ENCODE measurements at places on chromosomes 6 and 20. TPM values are rescaled to one million over a fixed set of nuclear protein-coding genes. Genes with fewer than 3 reads are reported as not detected.

GRM4 gene
- polyA plus RNA-seq = not detected

UNC5CL gene
- 41.3 TPM for polyA plus RNA-seq

BMP2 gene
- polyA plus RNA-seq = 64.6 TPM

PROKR2 gene
- polyA plus RNA-seq = not detected

TDRD6 gene
- not detected for polyA plus RNA-seq

CCDC170 gene
- 1.2 TPM for polyA plus RNA-seq

RBPJL gene
- not detected for polyA plus RNA-seq

MC3R gene
- polyA plus RNA-seq = 1.9 TPM

PRDM13 gene
- not detected for polyA plus RNA-seq

DACT2 gene
- 8.8 TPM for polyA plus RNA-seq

SCUBE3 gene
- 19.6 TPM for polyA plus RNA-seq

CGA gene
- 5.4 TPM for polyA plus RNA-seq

LRRC1 gene
- polyA plus RNA-seq = 70.6 TPM

TMEM200A gene
- polyA plus RNA-seq = 23.0 TPM

STMND1 gene
- polyA plus RNA-seq = 0.39 TPM

VSX1 gene
- not detected for polyA plus RNA-seq

SPATA25 gene
- 1.4 TPM for polyA plus RNA-seq

CAGE1 gene
- polyA plus RNA-seq = not detected

GRCh38 chr6:107662333-107662732 lies 161.8 kb downstream of the SCML4 start:
- no peak for DNase-seq

DNA sequence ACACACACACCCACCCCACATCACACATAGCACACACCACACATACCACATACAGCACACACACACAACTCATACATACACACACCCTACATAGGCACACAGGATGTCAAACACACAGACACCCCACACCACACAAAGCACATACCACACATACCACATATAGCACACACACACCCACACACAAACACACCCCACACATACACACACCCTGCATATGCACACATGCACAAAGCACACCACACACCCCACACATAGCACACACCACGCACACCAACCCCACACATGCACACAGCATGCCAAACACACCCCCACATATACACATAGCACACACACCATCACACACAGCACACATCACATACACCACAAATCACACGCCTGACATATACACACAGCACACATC lies 79.1 kb downstream of the RAMACL start:
- no peak for DNase-seq

- no peak for DNase-seq
Observed at GRCh38 chr20:47429409-47429808, 72.3 kb upstream of the NCOA3 start.

GRCh38 chr6:39084506-39084905 lies 30.5 kb downstream of the SAYSD1 start:
- DNase-seq = no peak

DNA sequence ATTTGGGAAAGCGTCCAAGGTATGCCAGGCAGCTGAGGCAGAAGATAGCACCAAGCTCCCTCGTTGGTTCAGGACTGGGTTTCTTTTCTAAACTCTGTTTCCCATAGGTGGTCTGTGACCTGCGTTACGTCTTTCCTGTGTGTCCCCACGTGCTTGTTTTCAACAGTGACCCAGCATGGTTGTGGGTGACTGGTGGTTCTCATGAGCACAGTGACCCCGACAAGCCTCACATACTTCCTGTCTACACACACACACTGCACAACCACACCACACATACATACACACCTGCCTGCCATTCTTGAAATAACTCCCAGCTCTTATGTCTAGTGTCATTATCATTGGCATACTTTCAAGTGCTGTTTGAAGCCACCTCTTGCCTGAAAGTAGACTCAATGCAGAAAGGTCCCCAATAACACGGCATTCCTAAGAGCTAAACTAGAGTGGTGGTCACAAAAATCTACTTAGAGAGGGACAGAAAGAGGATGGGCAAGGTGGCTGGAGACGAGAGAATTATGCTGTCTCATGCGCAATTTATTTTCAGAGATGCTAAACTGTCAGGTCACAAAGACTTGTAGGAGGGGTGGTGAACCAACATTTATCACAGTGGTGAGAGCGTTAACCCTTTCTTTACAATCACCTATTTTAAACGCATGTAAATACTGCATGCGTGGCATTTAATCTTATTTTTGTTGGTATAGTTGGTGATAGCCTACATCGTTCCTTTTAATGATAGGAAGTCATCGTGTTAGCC lies 66.7 kb downstream of the GCNT2 start:
- DNase-seq = no peak

GRCh38 chr20:8633366-8633765 lies 435.5 kb upstream of the PLCB4 start:
- no peak for DNase-seq

GRCh38 chr6:122780114-122780513 lies 598 bp downstream of the FABP7 start:
- no peak for DNase-seq

- DNase-seq = peak; percentile 62
Observed at GRCh38 chr20:326645-327185, 1.4 kb downstream of the SOX12 start.

DNA sequence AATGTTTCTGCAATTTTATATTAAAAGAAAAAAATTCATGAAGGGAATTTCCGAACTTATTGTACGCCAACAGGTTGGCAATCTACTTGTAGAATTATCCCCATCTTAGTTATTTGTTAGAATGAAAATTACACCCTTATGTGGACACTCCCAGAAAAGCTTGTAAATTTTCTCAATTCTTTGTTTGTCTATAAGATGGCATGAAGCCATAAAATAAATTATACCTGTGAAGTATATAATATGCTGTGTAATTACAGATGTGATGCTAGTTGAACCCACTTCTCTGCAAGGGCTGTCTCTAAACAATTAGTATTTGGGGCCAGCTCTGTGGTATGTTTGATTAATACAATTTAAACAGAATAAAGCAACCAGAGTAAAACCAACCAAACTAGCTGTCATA lies 52.1 kb upstream of the DSP start:
- no peak for DNase-seq

DNA sequence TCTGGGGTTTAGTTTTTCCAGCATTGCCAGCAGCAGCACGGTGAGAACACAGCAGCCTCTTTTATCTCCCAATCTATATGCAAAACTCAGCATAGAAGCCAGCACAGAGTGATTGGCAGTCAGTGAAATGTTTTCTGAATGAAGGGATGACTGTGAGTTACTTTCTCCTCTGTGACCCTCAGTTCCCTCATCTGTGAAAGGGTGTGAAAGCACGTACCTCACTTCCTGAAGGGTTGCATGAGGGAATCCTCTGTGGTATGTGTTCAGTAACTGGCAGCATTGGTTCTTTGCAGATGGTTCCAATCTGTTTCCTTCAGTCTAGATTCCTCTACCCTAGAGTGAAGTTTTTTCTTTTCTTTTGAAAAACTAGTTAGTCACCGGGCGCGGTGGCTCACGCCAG lies 40.0 kb downstream of the EFCAB8 start:
- DNase-seq = no peak

GRCh38 chr6:169216830-169217229 lies 36.8 kb downstream of the THBS2 start:
- no peak for DNase-seq

GRCh38 chr6:157265635-157266034 lies 57.7 kb downstream of the TMEM242 start:
- no peak for DNase-seq

- no peak for DNase-seq
Observed at GRCh38 chr20:29319725-29320124, 1937.7 kb upstream of the DEFB115 start.

GRCh38 chr6:144408161-144408560 lies 123.0 kb downstream of the UTRN start:
- DNase-seq = no peak

DNA sequence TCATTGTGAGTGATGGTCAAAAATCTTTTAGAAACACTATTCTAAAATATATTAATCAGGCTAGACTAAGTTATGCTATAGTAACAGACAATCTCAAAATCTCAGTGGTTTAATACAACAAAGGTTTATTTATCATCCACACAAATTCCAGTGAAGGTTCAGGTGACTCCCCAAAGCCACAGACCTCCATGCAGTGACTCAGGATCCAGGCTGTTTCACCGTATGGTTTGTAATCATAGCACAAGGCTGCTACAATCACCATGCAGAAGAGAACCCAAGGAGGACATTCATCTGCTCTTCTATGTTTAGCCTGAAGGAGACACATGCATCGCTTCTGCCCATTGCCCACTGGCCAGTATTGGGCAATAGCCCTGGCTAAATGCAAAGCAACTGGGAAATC lies 46.2 kb downstream of the BFSP1 start:
- DNase-seq = no peak

GRCh38 chr6:26065952-26066380 lies 21.3 kb upstream of the HFE start:
- DNase-seq = peak; percentile 89

DNA sequence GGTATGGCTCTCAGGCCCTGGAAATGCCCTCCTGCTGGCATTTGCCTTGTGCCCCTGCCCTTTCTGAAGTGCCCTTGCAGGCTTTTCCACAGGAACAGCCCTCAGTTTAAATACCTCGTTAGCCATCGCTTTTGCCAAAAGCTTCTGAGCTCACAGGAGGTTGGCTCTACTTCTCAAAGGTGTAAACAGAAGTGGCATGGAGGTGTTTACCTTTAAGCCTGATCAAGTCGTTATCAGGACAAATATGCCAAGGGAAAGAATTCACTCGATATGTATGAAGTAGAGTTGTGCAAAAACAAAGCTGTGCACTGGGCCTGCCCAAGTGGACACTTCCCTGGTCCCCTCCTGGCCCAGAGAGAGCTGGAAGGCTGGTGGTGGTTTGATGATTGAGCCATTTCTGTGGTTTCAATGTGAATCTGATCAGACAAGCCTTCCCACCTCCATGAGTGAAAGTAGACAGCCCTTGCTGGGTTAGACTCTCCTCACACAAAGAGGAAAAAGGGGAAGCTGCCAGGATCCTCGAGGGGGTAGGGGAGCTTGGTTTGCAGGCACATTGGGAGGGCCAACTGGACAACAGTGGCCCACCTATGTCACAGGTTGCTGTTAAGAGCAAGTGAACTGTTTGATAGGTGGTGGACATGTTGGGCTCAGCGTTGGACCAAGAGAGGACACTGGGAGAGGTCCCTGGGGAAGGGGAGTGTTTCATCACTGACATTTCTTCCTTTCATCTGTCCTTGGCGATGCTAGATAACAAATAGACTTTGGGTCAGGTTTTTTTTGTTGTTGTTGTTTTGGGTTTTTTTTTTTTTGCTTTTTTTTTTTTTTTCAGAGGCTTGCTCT lies 98.7 kb downstream of the ZDHHC14 start:
- DNase-seq = no peak

DNA sequence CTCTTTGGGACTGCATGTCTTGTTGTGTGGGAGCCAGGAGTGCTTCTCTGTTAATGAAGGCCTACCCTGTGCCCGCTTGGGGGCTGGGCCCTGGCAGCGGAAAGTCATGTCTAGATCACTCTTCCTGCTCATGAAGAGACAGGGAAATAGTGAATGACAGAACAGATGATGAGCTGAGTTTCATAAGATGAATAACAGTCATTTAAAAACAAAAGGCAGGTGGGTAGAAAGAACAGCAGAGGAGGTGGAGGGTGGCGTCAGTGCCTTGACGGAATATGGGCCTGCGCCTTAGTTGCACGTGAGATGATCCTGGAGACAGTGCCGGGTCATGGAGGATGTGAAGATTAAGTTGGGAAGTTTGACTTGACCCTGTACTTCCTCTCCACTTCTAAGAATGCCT lies 85.5 kb downstream of the ARID1B start:
- no peak for DNase-seq

- no peak for DNase-seq
Observed at GRCh38 chr6:44896701-44897100, 431.4 kb upstream of the RUNX2 start.

GRCh38 chr20:2859330-2860121 lies 13.8 kb upstream of the PTPRA start:
- DNase-seq = no peak

GRCh38 chr6:150194195-150194594 lies 51.4 kb downstream of the PPP1R14C start:
- DNase-seq = no peak

DNA sequence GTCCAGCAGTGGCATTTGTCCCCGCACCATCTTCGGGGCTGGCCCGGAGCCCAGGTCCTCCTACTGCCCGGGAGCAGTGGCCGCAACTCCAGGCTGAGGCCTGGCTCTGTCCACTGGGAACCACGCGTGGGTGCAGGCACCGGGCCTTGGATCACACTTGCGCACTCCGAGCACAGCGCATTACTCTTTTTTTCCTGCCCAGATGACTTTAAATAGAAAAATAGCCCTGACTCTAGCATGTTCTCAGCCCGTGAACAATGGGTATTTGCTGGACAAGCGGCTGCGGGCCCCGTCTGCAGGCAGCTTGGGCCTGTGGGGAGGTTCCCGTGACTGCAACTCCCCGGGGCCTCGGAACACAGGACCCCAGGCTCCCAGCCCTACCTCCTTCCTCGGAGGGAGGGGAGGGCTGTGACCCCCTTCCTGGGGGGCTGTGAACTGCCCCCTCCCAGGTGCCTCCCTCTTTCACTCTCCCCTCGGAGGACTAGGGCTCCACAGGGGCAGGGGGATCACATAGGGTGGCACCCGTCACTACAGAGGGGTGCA lies 162.2 kb downstream of the TBXT start:
- DNase-seq = peak; percentile 37

DNA sequence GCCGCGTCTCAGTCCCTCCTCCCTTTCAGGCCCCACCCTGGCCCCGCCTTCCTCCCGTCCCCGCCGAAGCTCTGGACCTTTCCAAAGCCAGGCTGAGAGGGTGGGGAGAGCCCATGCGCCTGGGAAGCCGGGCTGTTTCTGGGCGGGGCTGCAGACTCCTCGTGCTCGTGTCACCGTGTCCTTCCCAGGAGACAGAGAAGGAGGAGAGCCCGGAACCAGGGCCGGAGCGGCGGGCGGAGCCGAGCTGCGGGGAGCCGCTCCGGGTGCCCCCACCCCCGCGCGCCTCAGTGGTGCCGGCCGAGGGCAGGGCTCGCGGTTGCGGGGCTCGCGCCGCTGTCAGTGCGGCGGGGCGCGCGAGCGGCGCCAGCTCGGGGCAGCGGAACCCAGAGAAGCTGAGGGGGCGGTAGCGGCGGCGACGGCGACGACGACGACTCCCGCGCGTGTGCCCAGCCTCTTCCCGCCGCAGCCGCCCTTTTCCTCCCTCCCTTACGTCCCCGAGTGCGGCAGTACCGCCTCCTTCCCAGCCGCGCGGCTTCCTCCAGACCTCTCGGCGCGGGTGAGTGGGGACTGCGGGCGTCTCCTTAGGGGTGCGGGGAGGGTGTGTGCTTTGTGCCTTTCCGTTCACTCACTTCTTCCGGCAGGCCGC lies at the start of gene RALY:
Gene RALY (plus strand): TSS at position 336 of the 646 bp plus-strand sequence. CDS start 78,164 bp downstream, outside the sequence.
- no peak for DNase-seq

DNA sequence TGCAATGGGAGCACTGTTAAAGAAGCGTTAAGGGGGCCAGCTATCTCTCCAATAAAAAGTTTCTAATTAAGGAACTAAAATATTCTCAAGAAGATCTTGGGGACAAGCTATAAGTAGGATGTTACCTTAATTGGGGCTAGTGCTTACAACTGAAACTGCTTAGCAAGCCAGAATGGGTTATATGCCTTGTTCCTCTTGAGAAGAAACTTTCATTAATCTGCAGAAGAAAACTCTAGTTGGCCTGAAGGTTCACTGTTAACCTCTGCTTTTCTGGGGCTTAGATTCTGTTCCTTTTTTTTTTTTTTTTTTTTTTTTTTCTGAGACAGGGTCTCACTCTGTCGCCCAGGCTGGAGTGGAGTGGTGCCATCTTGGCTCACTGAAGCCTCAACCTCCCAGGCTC lies 82.2 kb downstream of the BACH2 start:
- DNase-seq = no peak
